ENCODE measurements at places on chromosomes 4 and X.

DNA sequence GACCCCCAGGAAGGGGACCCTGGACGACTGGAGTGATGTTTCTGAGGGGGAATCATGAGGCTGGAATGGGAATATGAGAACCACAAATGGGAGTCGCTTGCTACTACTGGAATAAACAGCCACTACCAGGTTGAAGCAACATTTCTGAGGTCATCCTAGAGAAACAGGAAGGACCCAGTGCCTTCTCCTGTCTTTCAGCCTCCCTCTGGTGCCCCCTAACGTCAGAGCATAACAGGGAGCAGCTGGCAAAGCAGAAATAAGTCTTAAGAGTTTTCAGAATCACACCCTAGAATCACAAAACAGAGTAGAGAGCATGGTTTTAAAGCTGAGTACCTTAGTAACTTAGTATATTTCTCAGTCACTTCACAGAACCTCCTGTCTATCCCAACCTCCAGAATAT, 347.8 kb upstream of the PITX2 start:
- DNase-seq = peak; percentile 2

DNA sequence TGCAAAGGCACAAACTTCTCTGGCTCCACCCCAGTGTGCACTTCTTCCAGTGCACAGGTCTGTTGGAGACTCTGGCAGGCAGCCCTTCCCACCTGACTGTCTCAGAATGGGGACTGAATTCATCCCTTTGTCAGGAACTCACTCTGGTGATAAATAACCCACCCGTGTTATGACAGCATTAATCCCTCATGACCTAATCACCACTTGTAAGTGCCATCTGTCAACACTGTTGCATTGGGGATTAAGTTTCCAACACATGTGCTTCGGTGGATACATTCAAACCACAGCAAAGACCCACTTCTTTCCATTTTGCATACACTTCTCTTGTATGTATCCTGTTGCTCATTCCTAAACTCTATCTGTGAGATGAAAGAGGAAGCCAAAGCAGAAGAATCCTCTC, 1002.9 kb upstream of the IGFBP7 start:
- no peak for DNase-seq

DNA sequence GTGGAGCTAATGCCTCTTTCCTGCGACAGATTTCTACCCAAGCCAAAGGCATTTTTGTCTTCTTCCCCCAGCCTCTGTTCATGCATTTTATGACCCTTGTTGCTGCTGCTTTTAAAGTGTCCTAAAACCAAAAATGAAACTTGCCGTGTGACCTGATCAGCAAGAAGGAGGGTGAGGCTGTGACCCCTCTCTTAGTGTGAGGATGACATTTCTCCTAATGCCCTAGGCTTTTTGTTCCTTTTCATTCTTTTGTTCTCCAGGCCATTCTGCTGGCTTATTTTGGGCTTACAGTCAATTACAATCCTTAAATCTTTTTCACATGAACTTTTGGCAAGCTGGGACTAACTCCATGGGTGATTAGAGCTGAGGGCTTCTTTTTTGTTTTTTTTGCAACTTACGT, 34.4 kb downstream of the PTTG2 start:
- DNase-seq = no peak

GRCh38 chr4:123200051-123200940, 196.3 kb upstream of the SPRY1 start:
- no peak for DNase-seq

GRCh38 chrX:132367984-132368383, 120.9 kb downstream of the MBNL3 start:
- no peak for DNase-seq

GRCh38 chr4:4411906-4412305, 25.0 kb downstream of the NSG1 start:
- DNase-seq = no peak

- DNase-seq = no peak
Observed at GRCh38 chrX:107714206-107714891, 61.2 kb downstream of the TSC22D3 start.

DNA sequence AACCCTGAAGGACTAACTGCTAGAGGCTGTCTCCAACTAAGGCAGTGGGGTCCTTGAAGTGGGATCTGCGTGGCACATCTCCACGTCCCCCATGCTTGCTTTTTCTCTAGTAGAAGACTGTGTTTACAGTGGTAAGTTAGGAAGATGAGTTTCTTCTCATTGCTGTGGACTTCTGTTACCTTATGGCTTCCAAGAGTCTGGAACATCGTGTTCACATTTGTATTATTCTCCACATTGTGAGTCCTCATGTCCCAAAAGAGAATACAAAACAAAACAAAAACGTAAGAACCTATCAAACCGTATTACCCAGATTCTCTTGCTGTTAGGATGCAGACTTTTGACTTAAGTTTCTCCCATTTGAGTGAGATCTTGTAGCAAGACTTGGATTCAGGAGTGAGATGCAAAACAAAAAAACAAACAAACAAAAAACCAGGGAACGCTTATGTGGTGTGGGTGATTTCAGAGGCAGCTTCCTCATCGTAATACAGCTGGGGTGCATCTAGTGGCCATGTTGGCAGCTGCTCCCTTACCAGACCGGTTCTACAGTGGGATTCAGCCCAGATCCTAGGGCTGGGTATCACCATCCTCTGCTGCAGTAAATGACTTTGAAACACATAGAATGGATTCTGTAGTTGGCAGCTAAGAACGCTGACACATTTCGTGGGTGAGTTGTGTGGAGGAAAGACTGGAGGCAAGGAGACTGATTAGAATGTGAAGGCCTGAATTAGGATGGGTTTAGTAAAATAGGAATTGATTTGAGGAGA, 41.3 kb downstream of the TMEM131L start:
- no peak for DNase-seq

DNA sequence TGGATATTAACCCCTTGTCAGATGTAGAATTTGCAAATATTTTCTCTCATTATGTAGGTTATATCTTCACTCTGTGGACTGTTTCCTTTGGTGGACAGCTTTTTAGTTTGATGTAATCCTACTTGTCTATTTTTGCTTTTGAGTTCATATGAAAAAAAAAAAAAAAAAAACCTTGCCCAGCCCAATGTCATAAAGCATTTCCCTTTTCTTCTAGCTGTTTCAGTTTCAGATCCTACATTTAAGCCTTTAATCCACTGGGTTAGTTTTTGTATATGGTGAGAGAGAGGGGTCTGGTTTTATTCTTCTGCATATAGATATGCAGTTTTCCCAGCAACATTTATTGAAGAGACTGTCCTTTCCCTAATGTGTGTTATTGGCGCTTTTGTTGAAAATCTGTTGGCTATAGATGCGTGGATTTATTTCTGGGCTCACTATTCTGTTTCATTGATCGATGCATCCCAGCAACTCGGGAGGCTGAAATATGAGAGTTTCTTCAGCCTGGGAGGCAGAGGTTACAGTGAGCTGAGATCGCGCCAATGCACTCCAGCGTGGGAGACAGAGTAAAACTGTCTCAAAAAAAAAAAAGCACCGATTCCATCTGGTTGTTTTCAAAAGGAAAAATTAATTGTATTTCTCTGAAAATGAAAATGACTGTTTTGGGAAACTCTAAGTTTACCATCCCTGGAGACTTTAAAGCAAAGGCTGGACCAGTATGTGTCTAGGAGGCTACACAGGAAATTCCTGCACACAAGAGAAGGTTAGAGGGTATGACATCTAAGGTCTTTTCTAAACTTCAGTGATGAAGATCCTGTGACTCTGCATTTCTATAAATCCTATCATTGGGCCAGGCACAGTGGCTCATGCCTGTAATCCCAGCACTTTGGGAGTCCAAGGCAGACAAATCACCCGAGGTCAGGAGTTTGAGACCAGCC, 35.6 kb downstream of the STEEP1 start:
- peak; percentile 6 for DNase-seq

- DNase-seq = no peak
Observed at GRCh38 chr4:6694177-6694901, 661 bp downstream of the S100P start.

- DNase-seq = no peak
Observed at GRCh38 chr4:118734491-118735205, 49.5 kb downstream of the METTL14 start.

- DNase-seq = no peak
Observed at GRCh38 chr4:89273741-89274141, 33.9 kb downstream of the GPRIN3 start.

DNA sequence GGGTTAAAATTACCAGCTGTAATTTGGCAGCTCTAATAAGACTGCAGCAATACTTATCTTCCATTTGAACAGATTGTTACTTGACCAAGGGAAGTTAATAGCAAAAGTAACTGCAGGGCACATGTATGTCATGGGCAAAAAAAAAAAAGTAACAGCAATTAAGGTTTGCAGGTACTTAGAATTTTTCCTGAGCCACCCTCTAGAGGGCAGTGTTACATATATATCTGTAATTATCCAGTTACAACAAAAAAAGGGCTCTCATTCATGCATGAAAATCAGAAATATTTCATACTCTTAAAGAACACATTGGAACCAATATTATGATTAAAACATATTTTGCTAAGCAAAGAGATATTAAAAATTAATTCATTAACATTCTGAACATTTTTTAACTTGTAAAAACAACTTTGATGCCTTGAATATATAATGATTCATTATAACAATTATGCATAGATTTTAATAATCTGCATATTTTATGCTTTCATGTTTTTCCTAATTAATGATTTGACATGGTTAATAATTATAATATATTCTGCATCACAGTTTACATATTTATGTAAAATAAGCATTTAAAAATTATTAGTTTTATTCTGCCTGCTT, 25.1 kb downstream of the XIAP start:
- peak; percentile 44 for DNase-seq

- DNase-seq = peak; percentile 7
Observed at GRCh38 chr4:57110640-57111511, 691 bp upstream of the IGFBP7 start.

GRCh38 chr4:40482985-40483647, 146.5 kb downstream of the RBM47 start:
- DNase-seq = no peak

DNA sequence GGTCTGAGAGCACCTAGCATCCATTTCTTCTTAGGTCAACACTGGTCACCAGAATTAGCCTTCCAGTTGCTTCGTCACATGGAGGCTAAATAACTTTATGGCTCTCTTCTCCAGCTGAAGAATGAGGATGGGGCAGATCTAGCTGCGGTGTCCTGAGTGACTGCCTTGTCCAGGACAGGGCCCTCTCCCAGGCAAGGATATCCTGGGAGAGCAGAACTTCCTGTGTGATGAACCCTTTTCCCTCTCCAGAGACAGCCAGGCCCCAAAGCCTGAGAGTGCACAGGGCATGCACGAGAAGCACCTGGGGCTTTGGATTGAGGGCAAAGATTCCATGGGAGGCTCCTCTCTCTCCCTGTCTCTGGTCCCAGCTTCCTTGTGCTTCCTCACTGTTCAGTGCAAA, 108.2 kb upstream of the MAMLD1 start:
- no peak for DNase-seq

GRCh38 chr4:145281951-145282350, 101.6 kb upstream of the OTUD4 start:
- DNase-seq = no peak

GRCh38 chrX:23062359-23062758, 62.6 kb downstream of the DDX53 start:
- no peak for DNase-seq

- no peak for DNase-seq
Observed at GRCh38 chr4:89305028-89305427, 2.6 kb downstream of the GPRIN3 start.

- DNase-seq = no peak
Observed at GRCh38 chr4:7172508-7172907, 19.8 kb upstream of the SORCS2 start.

Data from germinal center (tissue), 1 donor.